Spleen (tissue), 13 donors: ENCODE measurements at places on chromosomes 7 and 10. TPM values are rescaled to one million over a fixed set of nuclear protein-coding genes. Genes with fewer than 3 reads are reported as not detected.

The MDFIC gene
- 70.4 TPM for total RNA-seq

The TMEM139 gene
- total RNA-seq, result 1.2 TPM

The STYXL1 gene
- total RNA-seq, result 28.4 TPM

The TACC2 gene
- total RNA-seq, result 5.0 TPM

The CD36 gene
- total RNA-seq, result 759 TPM

The C10orf95 gene
- 0.47 TPM for total RNA-seq

The PFKP gene
- 49.2 TPM for total RNA-seq

The CHST3 gene
- total RNA-seq, result 4.1 TPM

The HDAC9 gene
- total RNA-seq, result 85.8 TPM

The TRPV6 gene
- total RNA-seq, result not detected

The KLHDC10 gene
- total RNA-seq, result 28.2 TPM

The IL15RA gene
- 18.7 TPM for total RNA-seq

The CCL26 gene
- not detected for total RNA-seq

The CLCN1 gene
- 0.33 TPM for total RNA-seq

The ZNF107 gene
- 16.4 TPM for total RNA-seq

The RBM28 gene
- 42.6 TPM for total RNA-seq

The CUL1 gene
- total RNA-seq, result 50.6 TPM

The HTR7 gene
- 1.1 TPM for total RNA-seq

The POM121C gene
- 33.6 TPM for total RNA-seq

The CALML5 gene
- not detected for total RNA-seq

The NAT16 gene
- total RNA-seq, result not detected

The ZP3 gene
- total RNA-seq, result 2.4 TPM
